ENCODE measurements at places on chromosomes 5 and 9. TPM values are rescaled to one million over a fixed set of nuclear protein-coding genes. Genes with fewer than 3 reads are reported as not detected.

PCDHGB4 gene
- total RNA-seq = 7.3 TPM

OGN gene
- total RNA-seq = 175 TPM

EGFLAM gene
- 13.5 TPM for total RNA-seq

BAAT gene
- not detected for total RNA-seq

ORM2 gene
- total RNA-seq = not detected

HTR1A gene
- 0.52 TPM for total RNA-seq

NUTM2F gene
- total RNA-seq = not detected

GPR151 gene
- 0.10 TPM for total RNA-seq

EIF4EBP3 gene
- total RNA-seq = 14.2 TPM

KIF4B gene
- 0.06 TPM for total RNA-seq

TPPP gene
- 9.8 TPM for total RNA-seq

BTNL3 gene
- not detected for total RNA-seq

STING1 gene
- total RNA-seq = 111 TPM

Measured in aorta (tissue), 5 donors.